ENCODE measurements at places on chromosomes 4 and X.
A peak's percentile ranks its signal among the peaks of the same experiment; 100 is the strongest.

DNA sequence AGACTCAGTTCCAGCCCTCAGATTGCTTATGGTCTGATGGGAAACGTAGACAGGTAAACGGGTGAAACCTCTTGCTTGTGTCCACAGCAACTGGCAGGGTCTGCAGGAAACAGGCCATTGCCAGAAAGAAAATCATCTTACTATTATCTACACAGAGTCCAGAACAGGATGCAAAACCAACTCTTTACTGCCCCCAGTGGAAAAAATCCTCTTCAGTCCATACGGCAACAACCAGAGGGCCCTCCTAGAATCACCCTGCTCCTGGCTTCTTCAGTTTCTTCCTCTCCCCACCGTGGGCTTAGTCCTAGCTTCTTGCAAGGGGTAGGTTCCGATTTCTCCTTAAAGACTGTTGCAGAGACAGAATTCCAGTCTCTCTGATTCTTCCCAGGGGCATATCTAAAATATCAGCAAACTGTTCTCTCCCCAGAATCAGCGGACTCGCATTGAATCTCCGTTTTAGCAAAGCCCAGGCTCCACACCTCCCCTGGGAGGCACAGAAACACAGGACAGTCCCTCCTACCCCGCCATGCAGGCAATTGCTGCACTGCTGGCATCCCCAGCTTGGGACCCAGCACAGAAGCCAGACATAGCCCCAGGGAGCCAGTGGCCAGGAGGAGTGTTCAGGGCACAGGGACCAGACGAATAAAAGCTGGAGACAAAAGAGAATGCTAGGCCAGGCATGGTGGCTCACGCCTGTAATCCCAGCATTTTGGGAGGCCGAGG lies 41.0 kb upstream of the SH3RF1 start:
- no peak for DNase-seq

- DNase-seq: no peak
These were observed 81.5 kb upstream of the TEX13D start for GRCh38 chrX:124250835-124251437.

DNA sequence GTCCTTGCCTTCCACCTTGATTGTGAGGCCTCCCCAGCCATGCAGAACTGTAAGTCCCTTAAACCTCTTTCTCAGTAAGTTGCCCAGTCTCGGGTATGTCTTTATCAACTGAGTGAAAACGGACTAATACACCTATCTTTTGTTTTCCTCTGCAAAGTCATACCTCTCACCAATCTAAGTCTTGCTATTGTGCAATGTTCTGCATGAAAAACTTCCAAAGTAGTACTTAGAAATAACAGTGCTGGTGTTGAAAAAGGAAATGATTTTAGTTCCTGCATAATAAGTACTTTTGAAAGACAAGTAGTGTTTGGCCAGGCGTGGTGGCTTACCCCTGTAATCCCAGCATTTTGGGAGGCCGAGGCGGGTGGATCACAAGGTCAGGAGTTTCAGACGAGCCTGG lies 573.5 kb downstream of the ANKRD50 start:
- DNase-seq: no peak

GRCh38 chrX:118807151-118808017 lies 16.2 kb upstream of the ZCCHC12 start:
- DNase-seq: no peak

DNA sequence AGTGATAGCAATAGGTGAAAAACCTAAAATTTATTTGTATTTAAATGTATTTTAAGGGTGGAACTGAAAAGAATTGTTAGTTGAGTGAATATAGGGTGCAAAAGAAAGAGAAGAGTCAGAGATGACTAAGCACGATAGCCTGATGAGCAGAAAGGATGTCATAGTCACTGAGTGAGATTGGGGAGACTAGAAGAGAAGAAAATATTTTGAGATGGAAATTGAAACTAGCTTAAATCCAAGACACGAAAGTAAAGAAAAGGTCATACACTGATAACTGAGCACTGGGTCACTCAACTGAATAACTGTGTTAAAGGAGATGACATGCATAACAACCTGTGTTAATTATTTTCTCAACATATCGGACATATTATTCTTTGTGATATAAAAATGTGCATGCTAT lies 55.5 kb downstream of the SPANXN4 start:
- no peak for DNase-seq

GRCh38 chr4:114312338-114312737 lies 286.3 kb upstream of the UGT8 start:
- DNase-seq: no peak

DNA sequence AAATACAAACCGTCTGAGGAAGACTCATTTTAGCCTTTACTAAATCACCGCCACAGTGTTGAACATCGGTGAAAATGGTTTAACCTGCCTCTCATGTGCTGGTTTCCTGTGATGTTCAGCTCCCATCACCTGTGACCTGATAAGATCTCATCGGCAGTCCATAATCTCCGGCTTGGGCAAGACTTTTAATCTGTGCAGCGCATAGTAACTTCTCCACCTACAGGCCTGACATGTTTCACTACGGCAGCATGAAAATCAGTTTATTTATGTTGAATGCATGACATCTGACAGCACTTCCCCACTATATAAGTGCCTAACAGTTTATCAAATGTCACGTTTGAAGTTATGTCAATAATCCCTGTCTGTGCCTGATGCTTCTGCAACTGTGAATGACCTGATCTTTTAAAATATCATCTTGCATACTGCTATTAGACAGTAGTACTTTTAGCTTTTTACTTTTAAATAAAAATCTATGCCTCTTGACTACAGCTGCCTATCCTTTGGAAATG lies 1919.8 kb upstream of the AGA start:
- no peak for DNase-seq

- no peak for DNase-seq
These were observed 81.0 kb downstream of the WWC2 start for GRCh38 chr4:183180096-183180495.

GRCh38 chr4:136864604-136865185 lies 667.6 kb downstream of the PCDH18 start:
- DNase-seq: peak; percentile 19

GRCh38 chr4:73208376-73208775 lies 50.2 kb downstream of the ANKRD17 start:
- DNase-seq: no peak

DNA sequence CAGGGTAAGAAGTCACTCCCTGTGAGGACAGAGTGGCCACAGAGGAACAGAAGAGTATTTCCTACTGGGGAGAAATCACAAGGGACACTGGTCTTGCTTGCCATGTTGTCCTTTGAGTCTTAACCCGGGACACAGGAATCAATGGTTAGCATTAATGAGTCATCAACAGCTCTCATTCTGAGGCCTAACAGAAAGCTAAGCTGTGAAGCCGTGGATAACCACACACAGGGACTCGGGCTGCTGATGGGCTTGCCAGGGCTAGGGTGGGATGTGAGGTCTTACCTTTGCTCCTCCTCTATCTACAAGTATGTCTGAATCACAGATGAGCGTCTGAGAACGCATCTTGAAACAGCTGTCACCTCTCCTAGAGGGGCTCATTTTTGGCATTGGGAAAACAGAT lies 22.2 kb downstream of the HELT start:
- no peak for DNase-seq

DNA sequence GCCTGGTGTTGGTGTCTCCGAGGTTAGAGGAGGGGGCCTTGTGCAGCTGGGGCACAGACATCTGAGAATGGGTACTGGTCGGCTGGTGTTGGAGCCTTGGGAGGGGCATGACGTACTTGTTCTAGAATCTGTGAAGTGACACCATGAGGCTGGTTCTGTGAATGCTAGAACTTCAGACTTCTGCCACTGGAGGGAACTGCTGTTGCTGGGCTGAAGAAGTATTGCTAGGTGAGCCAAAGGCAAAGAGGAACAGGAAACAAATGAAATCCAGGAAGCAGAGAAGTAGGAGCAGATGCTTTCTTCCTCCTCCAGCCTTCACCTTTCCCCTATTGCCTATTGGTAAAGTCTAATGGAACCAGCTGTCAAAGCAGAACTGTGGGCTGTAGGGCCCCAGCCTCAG lies 120.9 kb upstream of the DDIT4L start:
- no peak for DNase-seq

- no peak for DNase-seq
These were observed 14.3 kb upstream of the GCNA start for GRCh38 chrX:71563921-71564320.

DNA sequence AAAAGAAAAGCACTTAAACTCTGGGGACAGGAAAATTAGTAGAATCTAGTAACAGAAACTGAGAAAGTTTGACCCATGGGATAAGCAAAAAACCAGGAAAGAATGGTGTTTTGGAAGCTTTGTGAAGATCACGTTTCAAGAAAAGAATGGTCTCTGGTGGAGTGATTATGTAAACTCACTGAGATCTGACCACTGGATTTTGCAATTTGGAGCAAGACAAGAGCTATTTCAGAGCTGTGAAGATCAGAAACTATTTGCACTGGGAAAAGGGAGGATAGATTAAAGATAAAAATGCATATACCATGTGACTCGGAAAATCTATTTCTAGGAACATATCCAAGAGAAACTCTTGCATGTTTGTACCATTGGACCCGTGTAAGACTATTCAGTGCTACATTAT lies 4.3 kb downstream of the TMPRSS11D start:
- no peak for DNase-seq

DNA sequence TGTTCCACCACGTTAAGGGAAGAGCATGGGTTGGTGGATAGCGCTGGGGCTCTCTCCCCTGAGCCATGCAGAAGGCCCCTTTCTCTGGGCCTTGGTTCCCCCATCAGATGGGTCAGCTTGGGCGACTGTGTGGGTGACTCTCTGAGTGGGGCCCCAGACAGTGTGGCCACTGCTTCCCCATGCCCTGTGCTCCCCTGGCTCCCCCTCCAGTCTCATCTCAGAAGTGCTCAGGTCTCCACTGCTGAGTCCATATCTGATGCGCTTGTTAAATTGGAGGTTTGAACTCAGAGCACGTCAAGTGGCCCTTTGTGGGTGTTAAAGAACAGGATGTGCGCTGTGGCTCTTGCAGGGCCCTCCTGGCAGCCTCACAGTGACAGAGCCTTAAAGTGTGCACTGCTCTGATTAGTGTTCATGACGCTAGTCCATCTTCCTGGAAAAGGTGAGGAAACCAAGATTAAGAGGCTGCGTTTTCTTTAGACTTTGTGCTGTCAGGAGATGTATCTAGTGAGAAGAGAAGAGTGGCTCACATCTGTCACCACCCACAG lies 59.8 kb downstream of the NELFA start:
- DNase-seq: no peak

DNA sequence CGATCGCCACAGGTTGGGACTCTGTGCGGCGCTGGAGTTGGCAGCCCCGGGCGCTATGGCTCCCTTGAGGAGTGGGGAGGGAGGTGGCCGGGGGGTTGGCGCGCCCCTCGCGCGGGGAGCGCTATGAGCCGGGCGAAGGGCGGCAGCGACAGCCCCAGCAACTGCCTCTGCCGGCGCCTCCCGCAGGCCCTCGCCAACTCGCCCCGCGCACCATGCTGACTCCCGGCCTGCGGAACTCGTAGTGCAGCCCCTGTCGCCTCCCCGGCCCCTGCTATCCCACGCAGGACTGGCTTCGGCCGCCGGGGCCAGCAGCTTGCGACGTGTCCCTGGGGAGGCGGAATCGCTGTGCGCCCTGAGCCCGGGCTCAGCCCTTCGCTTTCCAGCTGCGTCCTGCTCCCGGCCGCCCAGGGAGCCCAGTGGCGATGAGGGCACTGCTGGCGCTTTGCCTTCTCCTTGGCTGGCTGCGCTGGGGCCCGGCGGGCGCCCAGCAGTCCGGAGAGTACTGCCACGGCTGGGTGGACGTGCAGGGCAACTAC lies 415 bp downstream of the SHISA3 start:
- no peak for DNase-seq

- DNase-seq: no peak
These were observed 44.4 kb downstream of the METTL14 start for GRCh38 chr4:118729287-118730286.

- no peak for DNase-seq
These were observed 103.0 kb upstream of the MBNL3 start for GRCh38 chrX:132591719-132592275.

DNA sequence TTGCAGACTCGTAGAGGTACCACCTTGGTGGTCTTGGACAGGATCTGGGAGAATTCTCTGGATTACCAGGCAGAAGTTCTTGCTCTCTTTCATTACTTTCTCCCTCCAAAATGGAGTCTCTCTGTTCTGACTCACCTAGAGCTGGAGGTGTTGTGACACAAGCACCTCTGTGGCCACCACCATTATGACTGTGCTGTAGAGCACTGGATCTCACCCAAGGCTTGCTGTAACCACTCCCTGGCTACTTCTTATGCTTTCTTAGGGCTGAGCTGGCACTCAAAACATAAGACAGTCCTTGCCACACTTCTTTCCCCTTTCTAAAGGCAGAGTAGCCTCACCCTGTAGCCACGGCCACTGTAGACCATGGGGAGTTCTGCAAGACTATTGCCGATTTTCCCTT lies 296.6 kb upstream of the DIPK2B start:
- no peak for DNase-seq

GRCh38 chrX:136627409-136627808 lies 20.5 kb upstream of the CD40LG start:
- DNase-seq: peak; percentile 65

- DNase-seq: no peak
These were observed 19.7 kb downstream of the TRIM2 start for GRCh38 chr4:153223930-153224329.

DNA sequence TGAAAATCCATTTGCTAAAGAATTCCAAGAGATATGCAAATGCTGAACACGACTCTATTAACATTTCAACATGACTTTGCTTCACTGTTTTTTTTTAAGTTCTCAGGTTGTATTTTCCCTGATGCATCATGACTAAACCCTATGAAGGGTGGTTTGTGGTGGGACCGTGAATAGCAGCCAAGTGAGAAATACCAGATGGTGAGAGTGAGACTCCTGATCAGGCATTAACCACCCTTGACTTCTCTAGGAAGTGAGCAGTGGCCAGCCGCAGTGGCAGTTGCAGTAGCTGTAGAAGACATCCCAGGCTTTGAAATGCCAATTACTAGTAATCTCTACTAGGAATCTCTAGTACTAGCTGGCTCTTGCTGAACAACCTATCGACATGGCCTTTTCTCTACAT lies 383.4 kb downstream of the FAM133A start:
- no peak for DNase-seq

Measured in activated naive CD4-positive, alpha-beta T cell treated with anti-CD3 and anti-CD28 coated beads, Interleukin-2, amount 50 U/mL, for 72 hours (primary cell).